ENCODE measurements at places on chromosomes 4 and X.

DNA sequence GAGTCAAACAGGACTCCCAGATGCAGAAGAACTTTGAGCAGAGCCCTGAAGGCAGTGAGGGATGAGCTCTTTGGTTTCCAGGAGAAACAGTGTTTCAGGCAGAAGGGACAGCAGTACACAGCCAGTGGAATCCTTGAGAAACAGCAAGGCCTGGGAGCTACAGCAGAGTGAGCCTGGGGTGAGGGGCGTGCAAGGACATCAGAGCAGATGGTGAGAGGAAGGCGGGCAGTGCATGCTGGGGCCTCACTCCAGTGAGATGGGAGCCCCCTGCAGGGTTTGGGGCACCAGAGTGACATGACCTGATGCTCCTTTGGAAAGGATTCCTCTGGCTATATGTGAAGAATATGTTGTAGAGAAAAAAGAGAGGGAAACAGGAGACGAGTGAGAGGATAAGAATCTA lies 98.1 kb upstream of the EGFL6 start:
- DNase-seq, result no peak

GRCh38 chr4:4758681-4759080 lies 100.8 kb upstream of the MSX1 start:
- no peak for DNase-seq

- DNase-seq, result no peak
Observed at GRCh38 chrX:153526801-153527200, 9.4 kb downstream of the ATP2B3 start.

- DNase-seq, result no peak
Observed at GRCh38 chr4:13986548-13986947, 359.0 kb upstream of the BOD1L1 start.

DNA sequence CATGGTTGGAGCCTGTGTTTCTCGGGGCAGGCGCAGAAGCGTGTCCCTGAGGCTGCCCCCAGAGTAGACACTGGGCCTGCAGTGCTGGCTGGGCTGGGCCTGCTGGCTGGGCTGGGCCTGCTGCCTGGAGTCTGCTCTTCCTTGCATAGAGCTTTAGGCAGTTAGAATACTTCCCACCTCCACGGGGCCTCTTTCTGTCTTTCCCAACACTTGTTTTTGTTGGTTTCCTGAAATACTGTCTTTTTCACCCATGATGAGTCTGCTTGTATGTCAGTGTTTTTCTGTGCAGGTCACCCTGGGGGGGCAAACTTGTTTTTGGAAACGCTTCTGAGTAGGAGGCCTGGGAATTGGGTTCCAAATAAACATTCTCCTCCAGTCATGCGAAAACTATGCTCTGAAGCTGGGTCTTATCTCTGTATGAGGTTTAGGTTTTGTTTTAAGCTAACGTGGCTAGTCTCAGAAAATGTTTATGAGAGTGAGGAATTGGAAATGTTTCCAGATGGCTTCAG lies 32.2 kb downstream of the TRMT44 start:
- DNase-seq, result no peak

DNA sequence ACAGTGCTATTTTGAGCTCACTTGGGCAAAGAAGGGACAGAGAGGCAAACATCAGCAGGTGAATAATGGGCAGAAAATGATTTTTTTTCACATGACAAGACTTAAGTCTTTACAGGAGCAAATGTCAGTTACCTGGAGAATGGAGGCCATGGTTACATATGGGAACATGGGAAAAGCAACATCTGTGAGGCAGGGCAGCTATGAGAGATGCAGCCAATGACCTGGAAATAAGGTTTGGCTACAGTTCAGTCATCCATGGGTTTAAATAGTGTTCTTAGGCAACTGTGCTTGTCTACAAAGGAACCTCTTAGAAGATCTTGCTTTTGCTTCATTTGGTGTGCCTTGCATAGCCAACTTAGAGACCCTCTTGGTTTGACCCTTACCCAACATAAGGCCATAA lies 490.2 kb upstream of the LCORL start:
- DNase-seq, result no peak

DNA sequence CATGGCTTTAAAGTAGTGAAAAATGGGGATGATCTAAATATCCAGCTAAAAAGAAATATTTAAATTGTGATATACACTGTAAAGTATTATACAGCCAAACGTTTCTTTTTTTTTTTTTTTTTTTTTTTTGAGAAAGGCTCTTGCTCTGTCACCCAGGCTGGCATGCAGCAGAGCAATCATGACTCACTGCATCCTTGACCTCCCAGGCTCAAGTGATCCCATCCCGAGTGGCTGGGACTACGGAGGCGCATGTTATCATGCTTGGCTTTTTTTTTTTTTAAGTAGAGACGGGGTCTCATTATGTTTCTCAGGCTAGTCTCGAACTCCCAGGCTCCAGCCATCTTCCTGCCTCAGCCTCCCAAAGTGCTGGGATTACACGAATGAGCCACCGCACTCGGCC lies 17.1 kb downstream of the SMIM14 start:
- no peak for DNase-seq

- no peak for DNase-seq
Observed at GRCh38 chr4:3410401-3411135, 31.2 kb upstream of the HGFAC start.

DNA sequence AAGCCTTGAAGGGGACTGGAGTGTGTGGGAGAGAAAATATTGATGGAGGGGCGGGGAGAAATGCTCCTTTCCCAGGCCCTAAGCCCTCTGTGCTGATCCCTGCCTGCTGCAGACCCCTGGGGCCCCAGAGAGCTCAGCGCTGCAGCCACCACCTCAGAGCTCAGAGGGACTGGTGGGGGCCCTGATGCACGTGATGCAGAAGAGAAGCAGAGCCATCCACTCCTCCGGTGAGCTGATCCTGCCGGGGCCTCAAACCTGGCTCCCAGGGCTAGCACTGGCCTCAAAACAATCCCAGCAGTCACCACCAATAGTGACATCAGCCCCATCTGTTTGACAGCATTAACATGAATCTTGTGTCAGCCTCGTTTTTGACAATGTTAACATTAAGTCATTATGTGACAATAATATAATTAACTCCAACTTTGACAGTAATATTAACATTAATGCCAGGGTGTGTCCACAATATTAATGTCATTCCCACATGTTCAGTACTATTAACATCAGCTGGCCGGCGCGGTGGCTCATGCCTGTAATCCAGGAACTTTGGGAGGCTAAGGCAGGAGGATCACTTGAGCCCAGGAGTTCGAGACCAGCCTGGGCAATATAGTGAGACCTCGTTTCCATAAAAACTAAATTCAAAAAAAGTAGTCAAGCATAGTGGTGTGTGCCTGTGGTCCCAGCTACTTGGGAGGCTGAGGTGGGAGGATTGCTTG lies 5.8 kb downstream of the WAS start:
- DNase-seq, result no peak

- DNase-seq, result no peak
Observed at GRCh38 chr4:1045193-1045594, 33.8 kb downstream of the FGFRL1 start.

- no peak for DNase-seq
Observed at GRCh38 chr4:156575430-156576073, 396.0 kb downstream of the PDGFC start.

DNA sequence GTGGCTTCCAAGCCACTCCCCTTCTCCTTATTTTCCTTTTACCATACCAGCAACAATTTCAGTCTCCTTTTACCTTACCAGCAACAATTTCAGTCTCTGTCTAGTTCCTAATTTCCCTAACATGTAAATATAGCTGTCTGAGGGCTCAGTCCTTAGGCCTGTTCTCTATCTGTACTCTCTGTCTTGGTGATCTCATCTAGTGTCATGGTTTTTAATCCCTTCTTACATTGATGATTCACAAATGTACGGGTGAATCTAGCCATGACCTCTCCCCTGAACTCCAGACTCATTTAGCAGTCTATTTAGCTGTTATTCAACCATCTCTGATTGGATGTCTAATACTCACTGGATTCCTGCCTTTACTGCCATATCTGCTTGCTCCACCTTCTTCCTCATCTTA lies 7.2 kb downstream of the IL15 start:
- DNase-seq, result no peak

GRCh38 chr4:141656031-141656430 lies 19.6 kb downstream of the IL15 start:
- no peak for DNase-seq

DNA sequence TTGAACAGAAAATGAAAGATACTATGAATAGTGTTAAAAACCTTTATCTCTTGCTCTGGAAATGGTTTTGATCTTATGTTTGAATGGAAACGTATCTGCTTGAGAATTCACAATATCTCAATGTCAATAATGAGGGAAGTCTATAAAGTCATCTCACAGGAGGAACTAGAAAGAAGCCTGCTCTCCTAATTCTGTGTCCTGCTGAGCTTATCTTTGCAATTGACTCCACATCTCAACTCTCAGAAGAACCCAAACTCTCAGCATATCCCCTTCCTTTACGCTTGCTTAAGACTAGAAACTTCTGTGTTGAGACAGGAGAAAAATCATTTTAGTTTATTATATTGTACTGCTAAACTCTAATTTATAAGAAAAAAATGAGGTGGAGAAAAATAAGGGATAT lies 8.3 kb upstream of the PF4V1 start:
- no peak for DNase-seq

DNA sequence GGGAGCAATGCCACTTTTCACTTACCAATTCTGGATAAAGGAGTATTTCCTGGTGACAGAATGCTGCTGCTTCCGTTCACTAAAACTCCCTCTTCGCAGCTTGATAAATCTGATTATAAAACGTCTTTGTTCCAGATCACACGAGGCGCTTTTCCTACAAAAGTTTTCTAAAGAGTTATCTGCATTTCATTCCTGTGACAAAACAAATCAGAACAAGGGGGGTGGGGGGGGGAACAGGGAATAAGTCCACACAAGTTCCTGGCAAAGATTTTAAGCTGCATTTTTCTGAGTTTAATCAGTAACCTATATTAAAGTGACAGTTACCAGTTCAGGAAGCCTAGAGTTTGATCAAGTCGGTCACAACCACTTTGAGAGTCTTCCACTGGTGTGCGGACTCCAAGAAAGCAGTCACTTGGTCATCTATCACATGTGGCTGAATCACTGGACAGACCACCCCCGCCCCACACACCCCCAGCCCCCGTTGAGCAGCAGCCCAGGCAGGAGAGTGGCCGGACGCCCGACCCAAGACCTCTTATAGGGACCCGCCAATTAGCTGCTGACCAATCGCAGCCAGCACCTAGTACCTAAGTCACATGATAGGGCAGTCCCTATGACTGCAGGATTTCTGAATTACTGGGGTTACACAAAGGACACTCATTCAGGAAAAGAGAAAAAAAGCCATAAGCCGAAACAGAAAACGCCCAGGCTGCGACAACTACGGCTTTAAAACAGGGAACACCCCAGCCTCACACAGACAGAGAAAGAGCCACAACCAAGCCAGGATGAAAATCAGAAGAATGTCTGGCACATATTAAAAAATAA lies 569.3 kb upstream of the DIPK2B start:
- peak; percentile 82 for DNase-seq

DNA sequence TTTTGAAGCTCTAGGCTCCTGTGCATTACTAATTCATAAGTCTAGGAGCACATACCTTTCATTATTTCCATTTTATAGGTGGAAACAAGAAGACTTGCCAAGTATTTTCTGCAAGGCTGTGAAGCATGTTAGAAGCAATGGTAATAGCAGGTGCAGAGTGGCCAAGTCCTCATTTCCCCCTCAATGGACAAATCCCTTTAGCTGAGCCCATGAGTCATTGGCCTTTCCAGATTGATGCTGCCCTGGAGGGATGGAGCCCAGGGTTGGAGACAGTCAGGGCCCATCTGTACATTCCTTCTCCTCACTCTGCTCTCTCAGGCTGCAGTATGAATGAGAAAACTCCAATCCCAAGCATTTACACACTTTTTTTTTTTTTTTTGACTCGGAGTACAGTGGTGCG lies 6.6 kb downstream of the MGST2 start:
- no peak for DNase-seq

DNA sequence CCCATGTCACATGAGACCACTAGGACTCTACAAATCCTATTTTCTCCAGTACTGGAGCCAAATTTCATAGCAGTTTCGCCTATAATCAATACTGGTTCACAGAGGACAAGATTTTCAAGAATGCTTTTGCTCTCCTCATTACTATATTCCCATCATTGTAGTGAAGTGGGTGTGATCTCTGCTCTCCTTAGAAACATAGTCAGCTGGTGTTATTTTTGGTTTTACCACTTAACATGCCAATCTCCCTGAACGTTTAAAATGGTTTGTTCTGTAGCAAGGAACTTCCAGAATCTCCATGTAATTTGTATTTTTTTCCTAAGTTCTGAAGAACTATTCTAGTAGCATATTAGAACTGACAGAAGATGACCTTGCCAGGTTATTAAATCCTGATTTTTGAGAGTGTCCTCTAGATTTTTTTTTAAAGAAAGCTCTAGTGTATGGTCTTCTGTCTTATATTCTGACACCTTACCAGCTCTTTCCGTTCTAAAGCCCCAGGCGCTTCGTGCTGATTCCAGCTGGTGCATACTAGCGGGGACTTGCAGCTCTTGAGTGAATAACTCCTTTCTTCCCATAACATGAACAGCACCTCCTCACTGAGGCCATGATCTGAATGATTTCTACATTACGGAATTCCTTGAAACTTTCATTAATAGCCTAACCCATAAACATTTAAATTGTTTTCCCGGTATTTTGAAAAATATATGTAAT lies 1372.9 kb downstream of the TECRL start:
- no peak for DNase-seq

- DNase-seq, result no peak
Observed at GRCh38 chrX:53188763-53189162, 36.2 kb downstream of the KDM5C start.

DNA sequence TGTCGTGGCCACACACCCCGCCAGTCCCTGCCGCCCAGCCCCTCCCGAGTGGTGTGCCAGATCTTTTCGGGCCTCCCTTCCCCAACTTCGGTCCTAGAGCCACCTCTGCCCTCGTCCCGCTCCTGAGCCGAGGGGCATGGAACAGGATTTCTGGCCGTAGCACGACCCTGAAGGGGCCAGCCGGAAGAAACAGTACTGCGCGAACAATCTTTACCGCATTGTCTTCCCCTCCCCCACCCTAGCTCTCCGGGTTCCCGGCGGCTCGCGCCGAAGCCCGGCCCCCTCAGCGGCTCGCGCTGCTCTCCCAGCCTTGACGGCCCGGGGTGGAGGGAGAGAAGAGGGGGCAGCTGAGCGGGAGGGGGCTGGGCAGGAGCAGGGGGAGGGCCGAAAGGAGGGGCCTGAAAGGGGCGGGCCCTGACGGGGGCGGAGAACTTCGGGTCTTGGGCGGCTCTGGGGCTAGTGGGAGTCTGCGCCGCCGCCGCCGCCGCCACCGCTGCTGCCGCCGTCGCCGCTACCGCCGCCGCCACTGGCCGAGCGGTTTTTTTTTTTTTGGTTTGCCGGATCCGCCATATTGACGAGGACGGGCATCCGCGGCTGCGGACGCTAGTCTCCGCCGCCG lies at the start of gene USP9X:
Gene USP9X (plus strand): TSS at position 553 of the 619 bp plus-strand sequence. CDS start 38,184 bp downstream, outside the sequence.
- peak; percentile 94 for DNase-seq

GRCh38 chr4:26083987-26084386 lies 170.0 kb downstream of the SMIM20 start:
- DNase-seq, result no peak

- peak; percentile 70 for DNase-seq
Observed at GRCh38 chr4:184347251-184348239, 126.8 kb downstream of the IRF2 start.

- DNase-seq, result no peak
Observed at GRCh38 chrX:118508635-118509034, 13.0 kb downstream of the DOCK11 start.

- no peak for DNase-seq
Observed at GRCh38 chrX:15718283-15718970, 19.6 kb upstream of the CA5B start.

All from CD4-positive, alpha-beta T cell treated with Interferon gamma for 1 hour (primary cell).